Activated CD8-positive, alpha-beta memory T cell treated with anti-CD3 and anti-CD28 coated beads, Interleukin-2, amount 50 U/mL, for 4 hours (primary cell): ENCODE measurements at places on chromosomes 1 and 21.

GRCh38 chr1:64933296-64934070 lies 32.9 kb downstream of the JAK1 start:
- peak; percentile 33 for DNase-seq

DNA sequence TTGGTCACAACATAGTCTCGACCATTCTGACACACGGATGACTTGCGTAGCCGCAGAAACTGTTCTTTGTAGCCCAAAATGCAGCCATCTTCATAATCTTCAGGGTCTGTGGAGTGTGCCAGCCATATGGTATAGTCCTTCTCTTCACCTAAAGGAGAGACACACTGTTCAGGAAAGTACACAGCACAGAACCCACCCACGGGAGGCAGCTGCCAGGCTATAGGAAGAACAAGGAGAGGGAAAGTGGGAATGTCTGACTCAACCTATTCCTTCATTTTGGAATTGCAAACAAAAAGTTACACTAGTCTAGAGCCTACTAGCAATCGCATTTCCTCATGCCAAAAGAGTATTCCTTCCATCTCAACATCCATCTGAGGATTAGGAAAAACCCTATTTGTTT lies 16.2 kb upstream of the MYBPHL start:
- DNase-seq: no peak

GRCh38 chr1:32816676-32817158 lies 441 bp downstream of the YARS1 start:
- DNase-seq: no peak

DNA sequence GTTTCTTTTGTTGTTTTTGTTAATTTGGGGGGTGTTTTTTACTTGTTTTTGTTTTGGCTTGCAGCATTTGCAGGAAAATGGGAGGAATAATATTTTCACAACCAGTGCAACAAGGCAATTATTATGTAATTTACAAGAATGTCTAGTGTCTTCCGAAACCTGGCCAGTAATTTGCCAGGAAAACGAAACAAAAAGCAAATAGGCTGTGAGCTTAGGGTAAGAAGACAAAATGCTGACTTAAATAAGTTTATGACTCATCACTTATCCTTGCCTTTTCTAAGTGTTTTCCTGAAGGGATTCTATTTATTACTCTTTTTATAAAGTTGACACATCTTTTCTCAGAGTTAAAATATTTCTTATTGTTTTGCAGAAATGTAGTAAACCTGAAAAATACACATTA lies 49.8 kb downstream of the KCNT2 start:
- DNase-seq: no peak

- no peak for DNase-seq
Observed at GRCh38 chr1:83922431-83922830, 76.5 kb downstream of the TTLL7 start.

DNA sequence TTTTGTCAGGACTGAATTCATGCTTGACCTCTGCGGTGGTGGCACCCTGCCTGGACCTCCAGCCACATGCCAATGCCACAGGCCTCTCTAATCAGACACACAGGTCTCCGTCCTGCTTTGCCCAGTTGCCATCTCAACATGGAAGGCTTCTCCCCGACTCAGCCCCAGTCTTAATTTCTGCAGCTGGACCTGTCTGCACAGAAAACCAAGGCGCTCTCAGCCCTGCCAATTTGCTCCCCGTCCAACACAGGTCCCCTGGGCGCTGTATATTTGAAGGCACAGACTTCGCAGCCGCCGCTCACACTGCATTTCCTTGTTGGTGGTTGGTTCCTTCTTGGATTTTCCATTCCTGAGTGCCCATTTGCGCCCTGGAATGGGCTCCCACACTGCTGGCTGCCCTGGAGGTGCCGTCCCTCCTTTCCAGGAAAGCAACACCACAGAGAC lies 28.0 kb upstream of the PLEKHG5 start:
- no peak for DNase-seq

- no peak for DNase-seq
Observed at GRCh38 chr1:109011335-109011734, 30.6 kb downstream of the WDR47 start.

- no peak for DNase-seq
Observed at GRCh38 chr1:19443326-19443725, 42.0 kb downstream of the CAPZB start.

- no peak for DNase-seq
Observed at GRCh38 chr1:54475946-54476516, 69.8 kb upstream of the SSBP3 start.

DNA sequence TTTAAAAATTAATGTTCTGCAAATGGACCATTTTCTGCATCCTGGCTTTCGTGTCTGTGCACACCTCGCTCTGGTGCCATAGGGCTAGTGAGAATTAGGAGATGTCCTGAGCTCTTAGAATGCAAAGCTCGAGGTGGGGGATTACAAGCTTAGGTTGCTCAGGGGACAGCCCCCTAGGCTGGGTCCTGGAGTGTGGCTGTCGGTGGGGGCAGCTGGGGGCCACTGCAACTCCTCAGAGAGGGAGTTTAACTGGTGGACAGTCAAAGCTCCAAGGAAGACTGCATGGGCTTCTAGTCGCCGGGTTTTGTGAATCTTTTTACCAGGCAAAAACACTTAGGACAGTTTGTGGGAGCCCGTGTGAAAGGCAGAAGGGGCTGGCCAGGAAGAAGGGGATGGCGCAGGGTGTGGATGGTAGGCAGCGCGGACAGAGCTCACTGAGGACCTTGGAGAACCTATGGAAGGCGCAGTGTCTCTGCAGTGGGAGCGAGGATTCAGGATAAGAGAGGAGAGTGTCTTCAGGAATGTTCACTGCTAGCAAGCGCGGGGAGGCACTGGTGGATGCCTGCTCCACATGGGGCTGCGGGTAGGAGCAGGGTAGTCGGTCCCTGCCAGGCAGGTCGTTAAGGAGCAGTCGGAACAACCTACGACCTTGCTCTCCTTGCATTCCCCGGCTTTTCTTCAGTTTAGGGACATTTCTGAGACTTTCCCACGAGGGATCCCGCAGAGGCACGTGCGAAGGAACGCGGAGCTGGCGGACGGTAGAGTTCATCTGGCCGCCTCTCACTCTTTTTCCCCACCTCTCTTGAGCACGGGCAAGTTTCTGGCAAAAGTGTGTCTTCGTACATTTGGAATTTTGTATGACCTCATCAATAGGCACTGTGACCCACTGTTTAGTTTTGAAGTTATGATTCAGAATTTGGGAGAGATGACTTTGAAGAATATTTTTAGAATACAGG lies 12.9 kb upstream of the KCNE1 start:
- no peak for DNase-seq

- no peak for DNase-seq
Observed at GRCh38 chr1:227561241-227561907, 2.0 kb upstream of the ZNF678 start.

DNA sequence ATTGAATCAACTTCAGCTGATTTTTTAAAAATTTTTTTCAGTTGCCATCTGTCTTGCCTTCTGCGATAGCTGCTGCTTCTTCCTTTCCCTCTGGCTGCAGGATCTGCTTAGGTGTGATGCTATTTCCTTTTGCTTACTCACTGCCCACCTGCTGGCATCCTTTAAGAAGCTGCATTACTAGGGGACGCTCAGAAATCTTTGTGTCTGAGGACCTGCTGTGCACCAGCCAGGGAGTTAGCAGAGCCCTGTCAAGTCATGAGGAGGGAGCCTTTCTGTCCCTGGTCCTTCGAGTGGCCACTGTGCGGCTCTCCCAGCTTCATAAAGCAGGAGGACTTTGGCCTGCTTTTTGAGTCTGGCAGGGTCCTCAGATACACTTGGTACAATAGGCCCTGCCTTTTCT lies 327.8 kb downstream of the USH2A start:
- DNase-seq: no peak

- DNase-seq: no peak
Observed at GRCh38 chr21:37582590-37582989, 216.0 kb downstream of the DYRK1A start.

- DNase-seq: no peak
Observed at GRCh38 chr1:42152119-42152518, 1.1 kb upstream of the GUCA2B start.

DNA sequence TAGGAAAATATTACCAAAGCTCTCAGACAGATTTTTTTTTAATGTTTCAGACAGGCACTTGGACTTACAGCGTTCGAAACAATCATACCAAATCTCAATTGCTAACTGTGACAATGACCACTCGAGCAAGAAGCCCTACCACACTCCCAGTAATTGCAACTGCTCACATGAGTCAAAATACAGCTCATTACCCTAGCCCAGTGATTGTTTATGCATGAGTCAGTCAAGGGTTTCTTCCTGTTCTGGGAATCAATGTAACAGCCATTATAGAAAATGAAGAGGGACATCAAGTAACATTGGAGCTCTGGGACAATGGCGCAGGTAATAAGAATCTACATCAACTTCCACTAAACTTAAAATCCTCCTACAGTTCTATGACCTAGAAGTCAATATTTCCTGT lies 56.1 kb upstream of the SH3GLB1 start:
- DNase-seq: no peak

DNA sequence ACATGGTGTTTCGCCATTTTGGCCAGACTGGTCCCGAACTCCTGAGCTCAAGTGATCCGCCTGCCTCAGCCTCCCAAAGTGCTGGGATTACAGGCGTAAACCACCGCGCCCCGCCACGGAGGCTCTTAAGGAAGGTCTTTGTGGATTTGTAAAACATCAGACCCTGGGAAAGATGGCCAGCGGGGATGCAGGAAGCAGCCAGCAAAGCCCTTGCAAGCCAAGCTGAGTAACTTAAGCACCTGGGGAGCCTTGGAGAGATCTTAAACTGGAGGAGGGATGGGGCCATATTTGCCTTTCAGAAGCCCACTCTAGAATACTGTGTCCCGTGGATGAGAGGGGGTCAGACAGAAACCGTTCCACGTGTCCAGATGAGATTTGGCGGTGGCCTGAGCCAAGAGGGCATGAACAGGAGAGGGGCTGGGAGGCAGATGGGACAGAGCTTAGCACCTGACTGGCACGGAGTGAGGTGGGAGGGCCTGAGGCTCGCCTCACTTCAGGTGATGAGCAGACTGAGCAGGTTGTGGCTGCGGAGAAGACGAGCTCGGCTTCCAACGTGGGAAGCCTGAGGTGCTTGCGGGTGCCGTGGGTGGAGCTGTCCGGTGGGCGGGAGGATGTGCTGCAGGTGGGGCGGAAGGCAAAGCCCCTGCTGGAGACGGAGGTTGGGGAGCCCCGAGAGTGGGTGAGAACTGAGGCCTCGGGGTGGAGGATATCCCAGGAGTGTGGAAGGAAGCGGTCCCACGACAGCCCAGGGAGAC lies 11.7 kb downstream of the C1orf216 start:
- DNase-seq: peak; percentile 47

- no peak for DNase-seq
Observed at GRCh38 chr1:232372431-232372830, 257.5 kb downstream of the SIPA1L2 start.

DNA sequence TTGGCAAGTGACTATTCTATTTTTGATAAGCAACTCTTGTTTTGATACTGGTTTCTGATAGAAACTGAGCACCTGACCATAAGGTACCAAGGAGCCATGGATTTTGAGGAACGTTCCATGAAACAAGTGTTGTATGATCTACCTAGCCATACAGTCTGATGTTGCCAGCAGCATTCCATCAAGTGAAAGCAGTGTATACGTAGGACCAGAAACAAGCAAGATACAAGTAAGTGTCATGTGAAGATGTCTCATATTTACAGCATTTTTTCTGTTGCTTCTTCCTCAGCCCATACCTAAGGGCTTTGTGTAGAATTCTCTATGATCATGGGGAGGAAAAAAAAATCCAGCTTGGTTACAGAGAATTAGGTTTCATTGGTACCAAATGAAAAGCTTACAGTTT lies 55.6 kb upstream of the RABGAP1L start:
- DNase-seq: no peak

- peak; percentile 40 for DNase-seq
Observed at GRCh38 chr1:109910963-109911798, 532 bp downstream of the CSF1 start.

DNA sequence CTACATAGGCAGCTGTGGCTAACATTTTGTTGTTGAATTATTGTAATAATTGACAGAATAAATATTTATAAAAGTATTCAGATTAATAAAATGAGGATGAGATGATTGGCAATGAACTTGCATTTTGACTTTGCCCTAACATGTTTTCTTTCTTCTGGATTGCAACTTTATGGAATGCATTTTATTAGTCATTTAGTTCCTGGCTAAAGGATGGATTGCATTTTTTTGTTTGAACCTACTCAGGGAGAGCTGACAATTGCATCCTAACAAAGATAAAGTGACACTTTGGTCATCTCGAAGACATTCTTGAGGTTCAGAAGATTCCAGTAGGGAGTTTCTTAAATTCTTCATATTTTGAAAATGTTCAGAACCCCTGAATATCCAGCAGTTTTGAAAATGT lies 37.5 kb downstream of the PGM1 start:
- no peak for DNase-seq

DNA sequence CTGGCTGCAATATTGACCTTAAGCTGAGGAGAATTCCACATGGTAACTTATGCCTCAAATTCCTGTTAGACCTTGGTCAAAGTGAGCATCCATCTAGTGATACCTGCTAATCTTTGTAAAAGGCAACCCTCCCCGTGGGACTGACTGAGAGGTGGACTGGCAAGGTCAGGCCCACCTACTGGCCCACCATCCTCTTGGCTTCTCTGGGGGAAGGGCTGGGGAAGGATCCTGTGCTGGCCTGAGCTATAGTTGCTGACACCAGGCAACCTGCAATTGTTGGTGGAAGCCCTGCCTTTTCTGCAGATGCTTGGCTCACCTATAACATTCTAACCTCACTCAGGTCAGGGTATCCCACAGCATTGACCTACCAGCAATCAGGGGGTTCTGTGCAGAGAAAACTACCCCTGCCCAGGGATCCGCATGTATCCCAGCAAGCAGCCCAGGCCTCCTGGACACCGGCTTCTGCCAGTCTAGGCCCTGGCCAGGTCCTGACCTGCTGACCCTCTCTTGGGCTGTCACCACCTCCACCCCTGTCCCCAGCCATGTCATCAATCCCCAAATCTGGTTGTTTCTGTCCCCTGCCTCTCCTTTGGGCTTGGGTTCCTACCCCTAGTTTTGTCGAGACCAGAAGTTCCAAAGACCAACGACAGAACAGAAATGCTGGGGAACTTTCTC lies 108.1 kb upstream of the EDN2 start:
- no peak for DNase-seq

DNA sequence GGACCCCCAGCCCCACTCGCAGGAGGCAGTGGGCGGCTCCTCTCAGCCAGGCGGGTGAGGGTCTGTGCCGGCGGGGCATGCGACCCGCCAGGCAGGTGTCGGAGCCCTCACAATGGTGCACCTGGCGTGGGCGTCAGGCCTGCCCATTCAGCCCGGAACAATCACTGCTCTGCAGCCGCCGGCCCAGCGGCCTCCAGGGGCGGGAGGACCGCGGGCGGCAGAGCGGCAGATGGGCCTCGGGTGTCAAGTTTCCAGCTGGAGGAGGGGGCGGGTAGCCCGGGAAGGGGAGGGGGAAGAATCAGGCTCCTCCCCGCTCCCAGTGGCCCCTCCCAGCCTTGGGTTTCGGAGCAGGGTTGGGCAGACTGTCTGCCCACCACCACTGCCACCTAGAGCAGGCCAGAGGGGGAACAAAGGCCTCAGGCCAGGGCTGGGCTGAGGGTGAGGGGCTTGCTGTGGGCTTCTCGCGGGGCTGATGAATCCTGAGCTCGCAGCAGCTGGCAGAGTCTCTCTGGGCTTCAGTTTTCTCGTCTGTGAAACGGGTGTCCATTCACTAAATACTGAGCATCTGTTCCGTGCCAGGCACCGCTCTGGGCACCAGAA lies 39.5 kb upstream of the CASZ1 start:
- DNase-seq: no peak
